ENCODE measurements at places on chromosomes 7 and 10. TPM values are rescaled to one million over a fixed set of nuclear protein-coding genes. Genes with fewer than 3 reads are reported as not detected.

The PAX4 gene
- total RNA-seq: not detected

The SNCG gene
- total RNA-seq: 1.3 TPM

The ACHE gene
- not detected for total RNA-seq

The MYO3A gene
- total RNA-seq: not detected

The PRKAG2 gene
- 29.2 TPM for total RNA-seq

The HOGA1 gene
- total RNA-seq: not detected

The CPN1 gene
- not detected for total RNA-seq

The RASA4B gene
- total RNA-seq: 14.1 TPM

The C10orf62 gene
- not detected for total RNA-seq

The ACBD7 gene
- total RNA-seq: 4.5 TPM

The TMEM176A gene
- total RNA-seq: not detected

The HDAC9 gene
- 0.39 TPM for total RNA-seq

The UCMA gene
- not detected for total RNA-seq

The SLC16A9 gene
- total RNA-seq: 0.05 TPM

The CYP2C19 gene
- total RNA-seq: not detected

The GCC1 gene
- total RNA-seq: 17.8 TPM

The ALOX5 gene
- total RNA-seq: 13.4 TPM

The PPP1R9A gene
- not detected for total RNA-seq

The HK1 gene
- total RNA-seq: 122 TPM

The MBL2 gene
- total RNA-seq: not detected

The MOGAT3 gene
- total RNA-seq: 0.18 TPM
